ENCODE measurements at places on chromosomes 6 and 20.

DNA sequence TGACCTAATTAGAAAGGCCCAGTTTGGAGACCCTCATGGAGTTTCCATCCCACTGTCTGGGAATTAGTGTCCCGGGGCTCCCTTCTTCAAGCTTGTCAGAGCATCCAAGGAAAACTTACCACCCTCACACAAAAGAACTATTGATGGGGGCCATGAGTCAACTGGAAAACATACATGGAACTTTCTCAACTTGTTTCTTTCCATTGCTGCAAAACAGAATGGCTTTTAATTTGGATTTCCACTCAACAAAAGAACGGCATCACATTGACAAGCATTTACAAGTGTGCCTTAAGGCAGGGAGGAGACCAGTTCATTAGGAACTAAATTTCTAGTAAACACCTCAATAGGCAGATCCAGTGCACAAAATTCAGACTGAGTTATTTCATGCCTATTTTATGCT lies 289.1 kb upstream of the PREP start:
- no peak for DNase-seq

GRCh38 chr6:49038294-49038822 lies 424.7 kb downstream of the MMUT start:
- DNase-seq = no peak

DNA sequence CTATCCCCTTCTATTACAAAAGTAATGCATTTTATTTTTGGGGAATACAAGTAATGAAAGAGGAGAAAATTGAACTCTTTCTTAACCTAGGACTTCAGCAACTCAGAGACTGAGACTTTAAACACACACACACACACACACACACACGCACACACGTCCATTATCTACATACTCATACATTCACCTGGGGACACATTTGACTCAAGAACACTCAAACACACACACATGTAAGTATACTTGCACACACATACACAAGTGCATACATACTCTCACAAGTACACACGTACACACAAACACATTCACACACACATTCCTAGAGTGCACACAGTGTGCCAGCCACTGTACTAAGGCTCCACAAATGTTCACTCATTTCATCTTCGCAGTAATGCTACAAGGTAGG lies 2.1 kb upstream of the R3HDML start:
- DNase-seq = no peak

- DNase-seq = no peak
Observed at GRCh38 chr6:19873031-19873430, 35.9 kb downstream of the ID4 start.

DNA sequence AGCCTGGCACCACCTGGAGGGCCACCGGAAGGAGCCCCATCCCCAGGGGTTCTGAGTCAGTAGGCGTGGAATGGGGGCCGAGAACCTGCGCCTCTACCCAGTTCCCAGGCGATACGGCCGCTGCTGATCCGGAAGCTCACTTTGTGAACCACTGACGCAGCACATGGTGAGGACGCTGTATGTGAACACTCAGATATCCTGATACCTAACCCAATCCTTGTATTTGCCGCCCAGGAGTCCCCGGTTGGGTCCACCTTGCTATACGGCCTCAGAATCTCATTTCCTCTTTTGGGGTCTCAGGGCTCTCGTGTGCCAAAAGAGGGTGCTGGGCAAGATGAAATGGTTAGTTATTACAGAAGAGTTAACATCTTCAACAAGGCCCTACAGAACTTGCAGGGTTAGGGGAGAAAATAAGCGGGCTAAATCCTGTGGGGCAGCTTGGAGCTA lies 604 bp upstream of the RAB5IF start:
- DNase-seq = peak; percentile 39

GRCh38 chr20:64222291-64222735 lies 33.2 kb upstream of the PCMTD2 start:
- no peak for DNase-seq

DNA sequence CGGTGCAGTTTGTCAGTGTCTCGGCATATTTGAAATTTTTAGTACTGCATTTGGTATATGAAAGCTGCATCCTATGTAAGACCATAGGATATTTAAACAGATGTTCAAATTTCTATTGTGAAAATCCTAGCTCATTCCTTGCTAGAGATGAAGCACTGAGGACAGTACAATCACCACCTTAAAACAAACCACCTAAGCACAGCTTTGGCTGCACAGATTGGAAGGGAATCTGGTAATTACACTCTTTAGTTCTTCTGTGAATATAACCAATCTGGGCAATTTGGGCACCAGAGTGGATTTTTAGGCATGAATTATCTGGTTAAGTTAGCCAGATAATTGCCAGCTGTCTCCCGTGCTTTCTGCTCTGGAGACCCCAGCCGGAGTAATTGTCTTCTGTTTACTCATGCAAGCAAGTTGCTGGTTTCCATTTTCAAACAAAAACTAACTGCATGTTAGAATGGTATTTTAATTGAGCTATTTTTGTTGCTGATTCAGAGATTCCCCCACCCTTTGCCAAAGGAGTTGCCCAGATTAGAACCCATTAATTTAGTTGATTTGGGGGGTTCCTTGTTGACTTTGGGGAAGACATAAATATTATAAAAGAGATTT lies 36.9 kb downstream of the E2F3 start:
- no peak for DNase-seq

GRCh38 chr6:157223511-157223910 lies 99.8 kb downstream of the TMEM242 start:
- no peak for DNase-seq

- DNase-seq = no peak
Observed at GRCh38 chr6:25558155-25558817, 93.7 kb upstream of the SCGN start.

GRCh38 chr20:57662456-57663240 lies 42.4 kb upstream of the ZBP1 start:
- DNase-seq = no peak

DNA sequence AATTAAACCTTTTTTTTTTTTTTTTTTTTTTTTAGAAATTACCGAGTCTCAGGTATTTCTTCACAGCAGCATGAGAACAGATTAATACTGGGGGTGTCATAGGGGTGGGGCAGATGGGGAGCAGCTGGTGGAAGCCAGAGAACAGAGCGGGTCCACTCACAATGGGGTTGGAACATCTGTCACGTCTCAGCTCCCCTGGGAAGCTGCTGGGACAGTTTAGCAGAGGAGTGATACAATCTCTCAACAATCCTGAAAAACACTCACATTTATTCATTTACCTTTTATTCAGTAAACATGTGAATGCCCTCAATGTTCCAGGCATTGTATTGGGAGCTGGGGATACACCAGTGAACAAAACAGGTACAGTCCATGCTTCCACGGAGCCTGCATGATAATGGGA lies 162.2 kb downstream of the SMOC2 start:
- no peak for DNase-seq

GRCh38 chr6:150567823-150568383 lies 31.8 kb upstream of the PLEKHG1 start:
- no peak for DNase-seq

- DNase-seq = no peak
Observed at GRCh38 chr6:76886900-76887299, 576.4 kb downstream of the HTR1B start.

DNA sequence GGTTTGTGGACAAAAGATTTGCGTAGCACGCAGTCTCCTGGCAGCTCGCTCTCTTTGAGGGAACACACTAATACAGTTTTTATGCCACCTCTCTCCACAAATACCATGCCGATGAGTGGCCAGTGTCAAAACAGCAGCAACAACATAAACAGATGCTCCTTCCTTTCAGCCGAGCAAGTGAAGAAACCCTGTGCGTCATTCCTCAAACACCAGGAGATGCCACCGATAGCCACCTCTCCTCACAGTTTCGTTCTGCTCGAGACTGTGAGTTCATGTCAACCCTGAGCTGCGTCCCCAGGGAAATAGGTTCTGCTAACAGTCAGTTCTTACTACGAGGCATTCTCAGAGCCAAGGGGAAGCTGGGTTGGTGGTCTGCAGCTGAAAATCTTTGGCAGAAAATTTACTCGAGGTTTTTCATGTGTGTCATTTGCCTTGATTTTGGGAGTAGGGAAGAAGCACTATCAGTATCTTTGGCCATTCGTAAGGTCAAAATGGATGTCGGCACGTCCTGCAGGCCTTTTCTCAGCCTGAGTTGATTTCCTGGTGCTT lies 59.9 kb downstream of the EYA2 start:
- no peak for DNase-seq

DNA sequence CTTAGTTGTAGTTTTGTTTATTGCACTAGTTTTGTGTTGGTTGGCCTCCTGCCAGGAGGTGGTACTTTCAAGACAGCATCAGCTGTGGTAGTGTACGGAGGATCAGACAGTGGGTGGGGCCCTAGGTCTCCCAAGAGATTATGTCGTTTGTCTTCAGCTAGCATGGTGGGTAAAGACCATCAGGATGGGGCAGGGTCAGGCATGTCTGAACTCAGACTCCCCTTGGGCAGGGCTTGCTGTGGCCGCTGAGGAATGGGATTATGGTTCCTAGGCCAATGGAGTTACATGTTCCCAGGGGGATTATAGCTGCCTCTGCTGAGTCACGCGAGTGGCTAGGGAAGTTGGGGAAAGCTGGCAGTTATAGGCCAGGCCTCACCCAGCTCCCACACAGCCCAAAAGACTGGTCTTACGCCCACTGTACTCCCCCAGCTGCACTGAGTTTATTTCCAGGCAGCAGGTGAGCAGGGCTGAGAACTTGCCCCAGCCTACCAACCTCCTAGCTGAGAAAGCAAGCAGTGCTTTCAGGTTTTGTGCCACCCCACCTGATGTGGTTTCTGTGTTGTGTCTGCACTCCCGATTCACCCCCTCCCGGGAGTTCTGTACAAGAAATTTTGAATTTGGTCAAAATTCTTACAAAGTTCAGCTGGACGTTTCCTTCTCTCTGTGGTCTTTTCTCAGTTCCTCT lies 24.7 kb downstream of the ZSCAN31 start:
- no peak for DNase-seq

- no peak for DNase-seq
Observed at GRCh38 chr6:25960734-25961133, 1.9 kb upstream of the TRIM38 start.

DNA sequence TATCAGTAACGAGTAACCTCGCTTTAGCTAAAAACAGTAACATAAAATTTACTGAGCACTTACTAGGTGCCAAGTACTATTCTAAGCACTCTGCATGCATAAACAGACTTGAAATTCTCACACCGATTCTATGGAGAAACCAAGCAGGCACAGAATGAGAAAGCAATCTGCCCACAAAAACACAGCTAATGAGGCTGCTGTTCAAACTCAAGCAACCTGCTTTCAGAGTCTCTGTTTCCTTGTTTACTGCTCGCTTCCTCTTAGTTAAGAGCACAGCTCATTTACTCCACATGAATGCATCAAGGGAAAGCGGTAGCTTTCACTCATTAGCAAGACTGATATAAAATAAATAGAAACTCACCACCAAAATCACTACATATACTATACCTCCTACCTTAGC lies 37.4 kb downstream of the PRKN start:
- no peak for DNase-seq

DNA sequence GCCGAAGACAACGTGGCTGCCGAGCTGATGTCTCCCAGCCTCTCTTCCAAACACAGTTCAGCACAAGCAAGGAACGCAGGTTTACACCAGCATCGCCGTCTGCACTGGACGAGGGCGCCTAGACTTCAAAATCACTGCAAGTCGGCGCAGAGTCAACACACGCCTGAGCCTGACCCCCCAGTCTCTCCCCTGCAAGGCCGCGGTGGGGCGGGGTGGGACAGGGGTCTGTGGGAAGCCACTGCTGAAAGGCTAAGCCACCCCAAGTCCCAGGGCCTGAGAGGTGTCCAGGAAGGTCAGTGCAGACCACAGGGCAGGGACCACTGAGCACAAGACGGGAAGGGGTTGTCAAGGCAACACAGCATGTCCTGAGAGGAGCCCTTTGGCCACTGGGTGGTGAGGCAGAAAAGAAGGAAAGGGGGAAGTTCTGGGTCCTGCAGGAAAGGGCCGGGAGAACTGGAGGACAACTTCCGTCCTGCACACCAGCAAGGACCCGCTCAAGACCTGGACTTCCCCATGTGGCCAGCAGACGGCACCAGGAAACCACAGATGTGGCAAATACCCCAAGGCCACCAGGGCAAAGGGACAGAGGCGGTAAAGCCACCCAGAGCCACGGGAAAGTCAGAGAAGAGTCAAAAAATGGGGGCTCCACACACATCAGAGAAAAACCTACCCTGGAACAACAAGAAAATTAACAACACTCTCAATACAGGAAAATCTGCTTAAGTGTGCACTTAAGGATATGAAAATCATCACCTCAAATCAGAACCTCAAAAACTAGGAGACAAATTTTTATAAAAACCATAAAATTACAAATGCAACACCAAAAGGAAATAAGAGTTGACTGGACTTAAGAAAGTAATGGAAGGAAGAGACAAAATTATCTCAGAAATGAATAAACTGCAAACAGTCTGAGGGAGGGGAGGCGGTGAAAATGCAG lies 84.8 kb downstream of the TAF4 start:
- DNase-seq = no peak

DNA sequence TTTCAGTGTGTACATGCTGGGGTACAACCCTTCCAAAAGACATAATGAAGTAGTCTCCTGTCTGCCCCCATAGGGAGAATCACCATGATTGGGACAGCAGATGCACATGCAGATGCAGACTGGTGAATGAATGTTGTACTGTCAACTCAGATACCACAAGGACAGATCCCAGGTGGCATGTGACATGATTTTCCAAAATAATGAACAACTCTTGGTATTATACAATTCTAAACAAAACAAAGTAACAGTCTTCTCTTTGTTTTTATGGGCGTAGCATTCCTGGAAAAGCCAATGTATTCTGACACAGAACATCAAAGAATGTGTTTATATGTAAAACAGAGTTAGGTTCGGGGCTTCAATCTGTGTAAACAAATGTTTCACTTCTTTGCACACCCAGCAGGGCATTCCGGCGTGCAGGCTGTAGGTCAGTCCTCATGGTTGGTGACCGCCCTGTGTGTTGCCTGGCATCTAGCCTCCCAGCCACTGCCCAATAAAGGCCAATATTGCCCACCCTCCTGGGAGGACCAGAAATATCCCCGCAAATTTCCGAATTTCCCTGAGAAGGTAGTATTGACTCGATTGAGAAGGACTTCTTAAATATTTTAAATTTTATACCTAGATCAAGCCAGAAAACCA lies 127.7 kb downstream of the KLHL32 start:
- DNase-seq = no peak

DNA sequence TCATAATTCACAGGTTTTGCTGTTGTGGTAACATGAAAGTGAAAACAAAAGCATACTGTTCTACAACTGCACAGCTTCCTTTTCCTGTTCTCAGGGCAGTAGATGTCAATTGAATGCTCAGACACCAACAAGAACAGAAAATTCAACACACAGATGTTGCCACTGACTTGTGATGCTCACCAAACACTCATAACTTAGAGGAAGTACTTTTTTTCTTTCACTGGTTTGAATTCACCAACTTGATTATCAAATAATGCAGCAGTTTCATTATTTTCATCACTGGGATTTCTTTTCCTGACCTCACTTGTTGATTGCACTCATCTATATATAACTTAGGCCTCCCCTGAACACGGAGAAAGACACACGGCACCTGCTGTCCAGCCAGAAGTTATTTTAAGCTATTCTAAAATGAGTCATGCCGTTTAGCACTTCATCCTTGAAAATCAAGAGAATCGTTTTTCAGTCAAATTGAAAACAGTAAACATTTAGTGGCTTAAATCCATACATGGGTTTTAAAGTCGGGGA lies 949 bp downstream of the TXLNB start:
- DNase-seq = peak; percentile 2

Measured in T-cell (primary cell).